ACHN (cell line): ENCODE measurements at places on chromosomes 4 and X.

DNA sequence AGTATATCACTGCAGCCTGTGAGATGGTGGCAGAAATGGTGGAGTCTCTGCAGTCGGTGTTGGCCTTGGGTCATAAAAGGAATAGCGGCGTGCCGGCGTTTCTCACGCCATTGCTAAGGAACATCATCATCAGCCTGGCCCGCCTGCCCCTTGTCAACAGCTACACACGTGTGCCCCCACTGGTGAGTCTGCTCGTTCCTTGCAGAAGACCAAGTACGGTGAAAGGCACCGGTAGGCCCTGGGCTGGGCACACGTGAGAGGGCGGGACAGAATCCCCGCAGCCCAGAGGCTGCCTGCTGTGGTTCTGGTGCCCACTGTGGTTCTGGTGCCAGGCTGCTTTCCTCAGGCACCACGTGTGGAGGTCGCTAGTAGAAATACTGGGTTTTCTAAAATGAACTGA is 31.2 kb upstream of the MSANTD1 start:
- no peak for DNase-seq

- DNase-seq, result no peak
Measured at GRCh38 chr4:173019664-173020063, 148.9 kb upstream of the GALNT7 start.

GRCh38 chr4:66667249-66667648 is 878.1 kb downstream of the CENPC start:
- DNase-seq, result no peak

GRCh38 chr4:48844843-48845242 is 14.0 kb downstream of the OCIAD1 start:
- DNase-seq, result no peak
